ENCODE measurements at places on chromosomes 3 and 15.

DNA sequence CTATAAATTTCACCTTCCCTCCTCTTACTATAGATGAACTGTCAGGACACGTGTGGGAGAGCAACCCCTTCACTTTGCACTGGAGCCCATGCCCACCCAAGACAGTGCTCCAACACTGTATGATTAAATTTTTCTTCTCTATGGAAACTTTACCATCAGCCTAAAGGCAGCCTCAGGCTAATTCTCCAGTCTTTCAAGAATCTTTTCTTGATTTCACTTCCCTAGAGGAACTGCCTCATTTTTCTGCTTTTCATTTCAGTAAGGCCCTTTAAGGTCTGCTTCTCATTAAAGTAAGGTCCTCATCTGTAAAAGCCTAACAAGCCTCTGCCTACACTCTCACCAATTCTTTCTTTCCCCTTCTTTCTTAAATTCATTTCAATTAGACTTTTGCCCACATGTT is 137.3 kb downstream of the KCNMB2 start:
- no peak for DNase-seq

- no peak for DNase-seq
These were observed 340.2 kb downstream of the ROBO2 start for GRCh38 chr3:77380136-77380535.

GRCh38 chr15:101479851-101480612 is 9.5 kb downstream of the PCSK6 start:
- no peak for DNase-seq

DNA sequence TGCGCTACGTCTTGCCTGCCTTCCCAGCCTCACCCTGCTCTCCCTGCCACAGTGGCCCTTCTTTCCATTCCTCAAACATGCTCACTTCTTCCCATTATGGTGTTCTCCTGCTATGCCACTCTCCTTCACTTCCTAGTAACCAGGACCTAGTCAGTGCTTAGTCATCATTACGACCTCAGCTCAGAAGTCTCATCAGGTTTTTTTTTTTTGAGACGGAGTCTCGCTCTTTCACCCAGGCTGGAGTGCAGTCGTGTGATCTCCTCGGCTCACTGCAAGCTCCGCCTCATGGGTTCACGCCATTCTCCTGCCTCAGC is 149.5 kb downstream of the GREM1 start:
- no peak for DNase-seq

- no peak for DNase-seq
These were observed 68.9 kb downstream of the TFRC start for GRCh38 chr3:196012941-196013476.

DNA sequence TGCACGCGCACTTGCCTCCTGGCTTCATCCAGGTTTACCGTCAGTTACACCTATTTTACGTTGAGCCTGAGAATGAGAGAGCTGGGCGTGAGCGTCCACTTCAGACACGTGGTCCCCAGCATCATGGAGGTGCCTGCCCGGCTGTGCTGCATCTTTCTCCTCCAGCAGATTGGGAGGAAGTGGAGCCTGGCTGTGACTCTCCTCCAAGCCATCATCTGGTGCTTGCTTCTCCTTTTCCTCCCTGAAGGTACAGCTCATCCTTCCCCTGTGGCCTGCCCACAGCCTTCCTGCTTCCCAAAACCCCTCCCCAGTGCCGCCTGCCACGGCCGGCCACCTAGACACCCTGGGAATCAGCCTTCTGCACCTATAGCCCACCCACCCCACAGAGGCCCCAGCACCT is 31.6 kb downstream of the SLC22A14 start:
- DNase-seq, result no peak

- no peak for DNase-seq
These were observed 771 bp downstream of the CALML4 start for GRCh38 chr15:68204361-68204760.

DNA sequence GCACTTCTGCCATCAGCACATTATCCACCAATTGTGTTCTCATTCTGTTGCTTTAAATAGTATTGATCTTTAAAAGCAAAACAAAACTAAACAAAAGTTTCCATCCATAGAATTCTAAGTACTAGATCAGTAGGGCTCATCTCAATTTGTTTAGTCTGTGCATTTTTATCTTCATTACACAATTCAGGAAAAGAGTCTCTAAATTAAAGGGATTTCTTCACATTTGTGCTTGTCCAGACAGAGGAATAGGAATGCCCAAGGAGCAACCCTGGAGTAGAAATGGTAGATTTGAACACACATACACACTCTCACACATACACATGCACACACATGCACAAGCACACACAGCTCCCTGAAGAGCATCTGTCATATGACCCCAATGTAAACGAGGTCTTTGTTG is 21.4 kb downstream of the LMCD1 start:
- no peak for DNase-seq

GRCh38 chr3:99921986-99922385 is 104.3 kb downstream of the CMSS1 start:
- no peak for DNase-seq

- DNase-seq, result no peak
These were observed 267.7 kb downstream of the ZBTB20 start for GRCh38 chr3:114879059-114880031.

- peak; percentile 76 for DNase-seq
These were observed 4.0 kb downstream of the GLYCTK start for GRCh38 chr3:52291508-52292181.

DNA sequence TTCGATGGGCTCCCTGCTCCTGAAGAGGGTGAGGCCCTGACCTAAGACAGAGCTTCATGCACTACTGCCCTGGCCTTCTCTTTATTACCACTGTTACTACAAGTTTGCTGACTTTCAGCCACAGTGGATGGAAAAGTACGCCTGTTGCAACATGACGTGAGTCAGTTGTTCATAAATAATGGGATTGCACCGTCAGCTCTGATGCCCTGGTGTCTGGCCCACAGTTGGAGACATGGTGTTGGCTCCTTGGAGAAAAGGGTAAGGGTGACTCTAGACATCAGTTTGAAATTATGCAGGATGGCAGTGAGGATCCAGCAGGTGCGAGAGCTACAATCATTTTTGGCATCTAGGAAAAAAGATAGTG is 5.5 kb downstream of the PAQR5 start:
- no peak for DNase-seq

- peak; percentile 79 for DNase-seq
These were observed 1.7 kb downstream of the P2RY13 start for GRCh38 chr3:151327571-151328198.

Data from hematopoietic multipotent progenitor cell treated with erythropoietin and hydrocortisone succinate and interleukin-3 and kit ligand, for 6 days (in vitro differentiated cells).